ENCODE measurements at places on chromosomes 3 and 15.

DNA sequence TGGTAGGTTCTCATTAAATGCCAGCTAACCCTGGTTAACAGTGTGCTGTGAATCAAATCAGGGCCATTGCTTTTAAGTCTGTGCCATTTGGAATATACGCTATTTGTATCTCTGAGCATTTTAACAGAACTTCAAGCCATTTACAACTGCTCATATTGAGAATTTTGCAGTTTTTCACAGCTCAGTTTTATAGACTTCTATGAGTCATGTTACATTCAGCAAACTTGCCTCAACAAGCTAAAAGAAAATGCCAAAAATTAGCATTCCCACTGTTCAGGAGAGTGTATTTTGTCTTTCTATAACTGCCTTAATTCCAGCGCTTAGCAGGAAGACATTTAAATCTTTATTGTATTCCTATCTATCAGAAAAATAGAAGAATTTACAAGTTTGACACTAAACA lies 196.4 kb downstream of the GBE1 start:
- DNase-seq = no peak

- no peak for DNase-seq
Observed at GRCh38 chr3:2706144-2706835, 403.9 kb downstream of the IL5RA start.

DNA sequence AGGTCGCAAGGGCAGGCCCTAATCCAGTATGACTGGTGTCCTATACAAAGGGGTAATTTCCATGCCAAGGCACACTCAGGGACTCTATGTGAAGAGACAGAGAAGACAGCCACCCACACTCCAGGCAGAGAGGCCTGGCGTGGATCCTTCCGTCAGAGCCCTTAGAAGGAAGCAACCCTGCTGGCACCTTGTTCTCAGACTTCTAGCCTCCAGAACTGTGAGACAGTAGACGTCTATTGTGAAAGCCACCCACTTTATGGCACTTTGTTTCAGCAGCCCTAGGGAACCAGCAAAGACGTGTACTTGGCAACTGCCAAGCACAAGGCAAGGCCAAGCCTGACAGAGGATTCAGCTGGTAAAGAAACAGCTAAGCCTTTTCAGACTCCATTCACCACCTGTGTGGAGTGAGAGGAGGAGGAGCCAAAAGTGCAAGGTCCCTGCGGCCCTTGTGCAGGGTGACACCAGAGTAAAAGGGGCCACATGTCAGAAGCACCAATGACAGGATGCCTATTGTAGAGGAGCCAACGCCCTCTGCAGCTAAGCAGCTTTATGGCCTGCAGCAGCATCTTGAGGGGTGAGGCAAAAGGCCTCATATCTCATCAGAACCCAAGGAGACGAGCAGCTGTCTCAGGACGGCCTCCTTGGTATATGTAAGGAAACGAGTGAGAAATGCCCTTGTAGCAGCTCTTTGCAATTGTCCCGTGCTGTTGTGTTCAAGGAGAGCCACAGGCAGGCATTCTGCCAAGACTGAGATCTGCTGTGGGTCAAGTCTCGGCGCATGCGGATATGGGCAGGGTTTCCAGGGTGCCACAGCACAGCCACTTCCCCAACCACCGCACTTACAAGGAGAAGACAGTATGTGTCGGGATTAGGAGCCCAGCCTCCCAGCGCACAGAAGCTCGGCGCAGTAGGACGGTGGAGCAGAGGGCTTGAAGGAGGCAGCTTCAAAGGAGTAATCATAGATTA lies 121.5 kb upstream of the LIPC start:
- no peak for DNase-seq

DNA sequence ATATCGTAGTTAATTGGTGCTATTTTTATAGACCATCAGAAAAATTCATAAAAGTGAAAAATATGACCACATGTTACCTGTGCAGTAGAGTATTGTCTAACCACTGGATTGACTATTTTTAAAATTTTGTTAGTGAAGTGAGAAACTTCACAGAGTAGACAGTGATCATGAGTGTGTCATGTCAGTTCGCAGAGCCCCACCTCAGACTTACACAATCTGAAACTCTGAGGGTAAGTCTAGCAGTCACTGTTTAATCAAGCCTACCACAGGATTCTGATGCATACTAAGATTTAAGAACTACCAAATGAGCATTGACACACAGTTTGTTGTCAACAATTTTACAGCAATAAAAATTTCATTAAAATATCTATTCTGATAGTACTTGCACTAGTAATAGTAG lies 552.9 kb upstream of the SUCLG2 start:
- no peak for DNase-seq

- no peak for DNase-seq
Observed at GRCh38 chr3:27568393-27568792, 84.2 kb upstream of the SLC4A7 start.
